Activated gamma-delta T cell (primary cell): ENCODE measurements at places on chromosomes 1 and 21.

DNA sequence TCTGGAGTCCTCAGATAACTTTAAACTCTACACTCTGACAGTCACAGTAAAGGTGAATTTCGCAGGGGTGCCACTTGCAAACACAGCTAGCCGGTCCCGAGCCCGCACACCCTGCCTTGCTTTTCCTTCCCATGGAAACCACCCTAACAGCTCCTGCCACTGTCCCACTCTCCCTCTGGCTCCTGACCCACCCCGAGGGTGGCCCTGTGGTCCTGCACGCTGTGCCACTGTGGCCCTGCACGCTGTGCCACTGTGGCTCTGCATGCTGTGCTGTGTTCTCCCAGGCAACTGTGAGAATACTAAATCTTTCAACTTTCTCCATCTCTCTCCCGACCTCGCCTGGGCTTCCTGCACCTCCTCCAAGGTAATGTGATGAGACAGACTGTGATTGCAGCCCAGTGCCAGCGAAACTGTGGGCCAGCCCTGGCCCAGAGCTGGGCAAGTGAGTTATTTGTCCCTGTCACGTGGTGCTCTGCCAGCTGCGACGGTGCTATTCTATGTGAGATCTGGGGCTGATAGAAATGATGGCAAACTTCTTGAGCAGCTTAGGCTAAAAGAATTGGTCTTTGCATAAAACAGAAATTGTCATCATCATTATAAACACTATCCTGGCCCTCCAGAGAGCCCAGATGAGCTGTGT lies 63.4 kb upstream of the TARBP1 start:
- no peak for DNase-seq

- DNase-seq, result no peak
These were observed 413.4 kb downstream of the CAMTA1 start for GRCh38 chr1:7198664-7199063.

GRCh38 chr21:33449616-33450015 lies 30.2 kb downstream of the TMEM50B start:
- DNase-seq, result no peak

- DNase-seq, result no peak
These were observed 73.1 kb downstream of the GATAD2B start for GRCh38 chr1:153849487-153850185.

GRCh38 chr1:83027511-83027910 lies 971.4 kb downstream of the TTLL7 start:
- DNase-seq, result no peak

GRCh38 chr1:69246710-69247109 lies 321.0 kb upstream of the LRRC7 start:
- no peak for DNase-seq

- DNase-seq, result no peak
These were observed 7.3 kb downstream of the GLMN start for GRCh38 chr1:92291372-92291999.
